ENCODE measurements at places on chromosomes 5 and 9. TPM values are rescaled to one million over a fixed set of nuclear protein-coding genes. Genes with fewer than 3 reads are reported as not detected.

GMCL2 gene
- total RNA-seq = not detected

- H3K27ac ChIP-seq = no peak overlapping the region
- H3K27me3 ChIP-seq = no peaks in the 10 kb centered on the region
- H3K36me3 ChIP-seq = no peaks in the 10 kb centered on the region
- no peak overlapping the region for H3K4me3 ChIP-seq
Observed at GRCh38 chr9:134157378-134157885, 6.9 kb downstream of the RNU6ATAC start.

GRCh38 chr5:112059579-112060135, 302.7 kb upstream of the NREP start:
- H3K4me3 ChIP-seq = no peak overlapping the region
- H3K27me3 ChIP-seq = no peaks in the 10 kb centered on the region
- no peak overlapping the region for H3K27ac ChIP-seq
- ATAC-seq = no peak
- no peaks in the 10 kb centered on the region for H3K4me1 ChIP-seq

DNA sequence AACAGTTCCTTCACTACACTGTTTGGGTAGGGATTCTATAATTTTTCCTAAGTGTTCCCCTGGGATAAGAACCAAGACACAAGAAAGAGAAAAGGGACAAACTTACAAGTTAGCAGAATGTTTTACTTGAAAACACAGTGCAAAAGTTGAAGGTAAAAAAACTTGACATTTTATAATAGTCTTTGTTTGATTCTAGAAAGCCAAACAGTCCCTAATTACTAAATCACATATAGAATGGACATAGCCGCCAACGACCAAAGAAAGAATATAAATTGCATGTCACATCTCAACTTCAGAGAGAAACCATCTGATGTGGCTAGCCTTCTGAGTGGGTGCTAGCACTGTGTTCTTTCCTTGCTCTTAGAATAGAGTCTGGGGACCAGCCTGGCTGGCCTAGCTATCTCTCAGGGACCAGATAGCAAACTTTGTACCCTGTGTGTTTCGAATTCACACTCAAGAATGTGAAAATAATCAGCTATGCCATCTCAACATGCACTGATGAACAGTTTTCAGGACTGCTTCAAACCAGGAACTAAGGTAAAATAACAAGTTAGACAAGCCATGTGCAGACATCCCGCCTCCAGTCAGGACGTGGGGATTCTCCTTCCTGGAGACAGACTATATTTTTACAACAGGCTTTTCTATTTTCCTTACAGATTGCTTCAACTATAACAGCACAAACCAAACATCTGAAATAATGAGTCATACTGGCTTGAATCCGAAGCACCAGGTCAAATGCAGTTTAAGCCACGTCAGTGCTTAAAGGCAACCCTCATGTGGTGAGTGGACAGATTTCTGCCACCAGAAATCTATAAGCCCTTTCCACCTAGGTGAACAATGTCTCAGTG, 53.7 kb downstream of the LHFPL2 start:
- no peak overlapping the region for H3K4me3 ChIP-seq
- no peaks in the 10 kb centered on the region for H3K36me3 ChIP-seq
- ATAC-seq = peak; percentile 88
- H3K4me1 ChIP-seq = peaks cover 26% of the 10 kb centered on the region
- H3K27ac ChIP-seq = peak overlapping the region; percentile 71

FOXD4 gene
- total RNA-seq = 0.78 TPM

- no peak for ATAC-seq
- no peaks in the 10 kb centered on the region for H3K4me1 ChIP-seq
- H3K4me3 ChIP-seq = no peak overlapping the region
- no peaks in the 10 kb centered on the region for H3K27me3 ChIP-seq
- no peak overlapping the region for H3K27ac ChIP-seq
Observed at GRCh38 chr9:88804254-88804596, 187.0 kb upstream of the S1PR3 start.

DNA sequence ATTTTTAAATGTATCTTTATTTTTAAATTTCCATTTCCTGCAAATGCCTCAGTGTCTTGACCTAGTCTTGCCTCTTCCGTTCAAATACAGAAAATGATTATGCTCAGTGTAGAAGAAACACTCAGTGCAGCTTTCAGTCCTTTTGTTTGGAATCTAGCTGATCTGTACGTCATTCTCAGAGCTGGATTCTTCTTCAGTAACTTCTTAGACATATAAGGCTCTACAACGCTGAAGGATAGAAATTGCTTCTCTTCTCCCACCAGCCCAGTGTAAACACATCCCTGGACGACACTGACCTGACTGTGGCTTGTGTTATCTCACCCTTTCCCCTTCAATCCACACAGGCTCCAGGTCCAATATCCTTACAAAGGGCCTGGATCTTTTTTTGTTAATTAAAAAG, 3.2 kb upstream of the ALDH1B1 start:
- H3K27me3 ChIP-seq = no peaks in the 10 kb centered on the region
- no peaks in the 10 kb centered on the region for H3K36me3 ChIP-seq

- no peak overlapping the region for H3K4me3 ChIP-seq
- peak; percentile 87 for ATAC-seq
- no peaks in the 10 kb centered on the region for H3K36me3 ChIP-seq
- no peaks in the 10 kb centered on the region for H3K27me3 ChIP-seq
Observed at GRCh38 chr9:113808391-113809358, 67.4 kb upstream of the ZNF618 start.

- no peak overlapping the region for H3K27ac ChIP-seq
- no peaks in the 10 kb centered on the region for H3K4me1 ChIP-seq
- H3K36me3 ChIP-seq = no peaks in the 10 kb centered on the region
- no peak for ATAC-seq
Observed at GRCh38 chr5:17228821-17229291, 11.4 kb downstream of the BASP1 start.

GPR150 gene
- not detected for total RNA-seq
